Eye (tissue), 1 donor: ENCODE measurements at places on chromosomes 7 and 10.
A peak's percentile ranks its signal among the peaks of the same experiment; 100 is the strongest.

GRCh38 chr7:3683546-3684539 lies 382.8 kb downstream of the SDK1 start:
- DNase-seq: no peak

GRCh38 chr7:50317221-50317678 lies 12.7 kb downstream of the IKZF1 start:
- no peak for DNase-seq

DNA sequence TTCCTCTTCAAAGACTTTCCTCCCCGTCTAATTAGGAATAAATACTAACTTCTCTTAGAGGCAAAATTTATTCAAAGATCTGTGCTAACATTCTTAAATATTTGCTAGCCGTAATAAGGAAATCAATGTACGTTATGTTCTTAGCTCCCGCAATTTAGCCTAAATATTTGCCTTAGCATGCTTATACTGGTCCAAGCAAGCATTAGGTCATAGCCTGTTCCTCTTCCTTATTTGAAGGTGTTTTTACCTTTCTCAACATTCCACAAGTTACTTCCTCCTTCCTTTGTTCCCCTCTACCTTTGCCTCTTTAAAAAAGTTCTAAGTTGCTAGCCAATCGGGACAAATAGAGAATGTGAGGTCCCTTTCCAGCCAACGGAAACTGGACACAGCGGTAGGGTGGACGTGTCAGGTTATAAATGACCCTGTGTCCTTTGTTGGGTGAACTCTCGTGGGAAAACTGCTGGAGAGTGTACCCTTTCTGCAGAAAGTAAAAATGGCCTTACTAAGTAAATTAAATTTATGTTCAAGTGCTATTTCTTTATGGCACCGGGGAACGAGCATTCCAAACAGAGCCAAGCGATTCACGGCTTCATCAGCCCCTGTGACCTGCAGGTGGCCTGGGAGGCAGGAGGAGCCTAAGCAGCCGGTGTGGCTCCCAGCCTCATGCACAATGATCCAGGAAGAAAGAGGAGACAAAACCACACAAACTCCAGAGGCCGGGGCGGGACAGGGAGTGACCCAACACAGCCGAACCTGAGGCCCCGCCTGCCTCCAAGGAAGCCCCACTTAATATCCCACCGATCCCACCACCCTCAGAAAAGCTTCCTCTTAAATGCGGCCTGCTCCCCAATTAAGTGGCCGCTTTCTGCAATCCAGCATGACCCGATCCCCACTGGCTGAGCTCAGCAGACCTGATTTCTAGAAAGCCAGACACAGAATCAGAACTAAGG lies 67.0 kb downstream of the ZRANB1 start:
- no peak for DNase-seq

- DNase-seq: no peak
These were observed 31.2 kb downstream of the TRRAP start for GRCh38 chr7:98909487-98909886.

- no peak for DNase-seq
These were observed 102.4 kb downstream of the EXOC4 start for GRCh38 chr7:133355325-133355708.

- no peak for DNase-seq
These were observed 161.5 kb upstream of the TBX20 start for GRCh38 chr7:35415411-35415822.

- DNase-seq: peak; percentile 73
These were observed 52.9 kb downstream of the NRAP start for GRCh38 chr10:113610631-113611601.

DNA sequence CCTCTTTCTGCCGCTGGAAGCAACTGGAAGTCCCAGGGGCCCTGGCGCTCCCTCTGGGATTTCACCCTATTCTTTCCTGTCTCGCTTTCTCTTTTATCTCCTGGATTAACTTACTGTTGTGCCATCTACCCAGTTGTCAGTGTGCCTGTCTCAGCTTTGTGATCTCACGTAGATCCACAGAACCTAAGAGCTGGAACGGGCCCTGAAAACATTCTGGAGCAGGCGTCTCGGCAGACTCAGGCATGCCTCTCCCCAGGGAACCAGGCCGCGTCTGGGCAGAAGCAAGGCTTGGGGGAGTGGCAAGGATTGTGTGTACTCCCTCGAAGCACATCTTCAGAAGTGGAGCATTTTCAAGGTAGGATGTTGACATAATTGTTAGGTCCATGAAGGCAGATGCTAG lies 87.2 kb downstream of the KCNMA1 start:
- DNase-seq: no peak

DNA sequence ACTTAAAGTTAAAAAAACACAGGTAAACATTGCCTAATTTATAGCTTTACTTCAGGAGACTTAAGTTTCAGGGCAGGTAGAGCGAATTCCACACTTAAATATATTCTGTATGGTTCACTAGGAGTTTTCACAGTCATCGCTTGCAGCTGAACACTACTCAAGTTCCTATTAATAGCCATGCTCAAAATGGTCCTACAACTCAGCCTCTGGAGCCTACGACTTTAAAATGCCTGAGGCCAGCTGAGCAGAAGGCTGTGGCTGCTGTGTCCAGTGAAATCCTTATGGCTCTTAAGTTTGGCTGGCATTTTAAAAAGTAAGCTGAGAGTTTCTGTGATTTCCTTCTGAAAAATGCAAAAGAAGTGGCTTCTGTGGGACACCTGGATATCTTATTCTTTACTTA lies 105.4 kb upstream of the GLI3 start:
- DNase-seq: no peak

GRCh38 chr7:142602756-142603155 lies 146.5 kb upstream of the PRSS1 start:
- no peak for DNase-seq

DNA sequence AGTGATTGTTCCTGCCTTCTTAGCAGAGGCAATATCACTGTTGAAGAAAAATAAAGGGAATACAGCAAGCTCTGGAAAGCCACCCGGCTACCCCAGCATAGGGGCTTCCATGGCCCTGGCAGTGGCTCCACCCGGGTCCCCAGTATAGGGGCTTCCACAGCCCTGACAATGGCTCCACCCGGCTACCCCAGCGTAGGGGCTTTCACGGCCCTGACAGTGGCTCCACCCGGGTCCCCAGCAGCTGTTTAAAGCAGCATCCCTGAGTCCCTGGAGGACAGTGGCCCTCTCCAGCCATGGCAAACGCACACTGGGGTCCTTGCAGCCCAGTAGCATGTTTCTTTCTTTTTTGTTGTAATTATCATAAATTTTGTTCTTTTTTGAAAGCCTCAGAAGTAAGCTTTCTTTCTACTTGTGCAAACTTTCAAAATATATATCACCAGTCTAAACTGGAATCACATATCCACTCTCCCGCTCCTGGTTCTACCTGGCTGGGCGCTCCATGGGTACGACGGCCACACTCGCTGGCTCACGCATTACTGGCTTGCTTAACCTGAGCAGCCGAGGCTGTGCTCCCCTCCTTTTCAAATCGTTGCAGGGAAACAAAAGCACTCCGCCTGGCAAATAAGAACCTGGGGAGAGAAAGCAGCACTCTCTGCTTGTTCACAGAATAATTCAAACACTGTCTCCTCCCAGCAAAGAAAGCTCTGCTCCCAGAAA lies 62.1 kb downstream of the TCERG1L start:
- DNase-seq: no peak

DNA sequence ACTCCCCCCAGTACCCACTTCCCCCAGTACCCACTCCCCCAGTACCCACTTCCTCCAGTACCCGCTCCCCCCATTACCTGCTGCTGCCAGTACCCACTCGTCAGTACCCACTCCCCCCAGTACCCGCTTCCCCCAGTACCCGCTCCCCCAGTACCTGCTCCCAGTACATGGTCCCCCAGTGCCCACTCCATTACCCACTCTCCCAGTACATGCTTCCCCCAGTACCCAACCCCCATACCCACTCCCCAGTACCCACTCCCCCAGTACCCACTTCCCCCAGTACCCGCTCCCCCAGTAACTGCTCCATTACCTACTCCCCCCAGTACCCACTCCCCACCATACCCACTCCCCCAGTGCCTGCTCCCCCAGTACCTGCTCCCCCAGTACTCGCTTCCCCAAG lies 550.6 kb downstream of the DNAJB6 start:
- DNase-seq: no peak

GRCh38 chr7:117227091-117227490 lies 95.8 kb downstream of the WNT2 start:
- no peak for DNase-seq

- no peak for DNase-seq
These were observed 13.9 kb downstream of the CUBN start for GRCh38 chr10:17115683-17116082.

DNA sequence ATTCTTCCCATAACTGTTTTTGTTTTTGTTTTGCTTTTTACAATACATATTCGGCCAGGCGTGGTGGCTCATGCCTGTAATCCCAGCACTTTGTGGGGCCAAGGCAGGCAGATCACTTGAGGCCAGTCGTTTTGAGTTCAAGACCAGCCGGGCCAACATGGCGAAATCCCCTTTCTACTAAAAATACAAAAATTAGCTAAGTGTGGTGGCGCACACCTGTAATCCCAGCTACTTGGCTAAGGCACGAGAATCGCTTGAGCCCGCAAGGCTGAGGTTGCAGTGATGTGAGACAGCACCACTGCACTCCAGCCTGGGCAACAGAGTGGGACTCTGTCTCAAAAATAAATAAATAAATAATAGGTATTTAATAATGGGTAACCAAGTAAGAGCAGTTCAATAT lies 2.3 kb downstream of the TM9SF3 start:
- DNase-seq: no peak

GRCh38 chr10:71360735-71361134 lies 36.0 kb upstream of the CDH23 start:
- no peak for DNase-seq

DNA sequence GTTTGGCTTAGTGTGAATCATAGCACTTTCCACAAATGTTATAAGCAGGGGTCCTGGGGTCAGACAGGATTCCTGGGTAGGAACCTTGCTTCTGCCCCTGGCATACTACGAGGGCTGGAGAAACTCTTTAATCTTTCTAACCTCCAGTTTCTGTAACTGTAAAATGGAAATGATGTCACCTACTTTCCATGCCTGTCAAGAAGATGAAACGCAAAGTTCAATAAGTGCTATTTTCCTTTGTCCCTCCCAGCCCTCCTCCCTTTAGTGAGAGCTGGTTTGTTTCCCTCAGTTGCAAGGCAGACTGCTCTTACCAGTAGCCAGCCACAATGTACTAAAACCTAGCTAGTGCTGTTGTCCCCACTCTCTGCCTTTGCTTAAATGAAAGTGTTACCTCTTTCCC lies 117.1 kb upstream of the HPS1 start:
- no peak for DNase-seq

DNA sequence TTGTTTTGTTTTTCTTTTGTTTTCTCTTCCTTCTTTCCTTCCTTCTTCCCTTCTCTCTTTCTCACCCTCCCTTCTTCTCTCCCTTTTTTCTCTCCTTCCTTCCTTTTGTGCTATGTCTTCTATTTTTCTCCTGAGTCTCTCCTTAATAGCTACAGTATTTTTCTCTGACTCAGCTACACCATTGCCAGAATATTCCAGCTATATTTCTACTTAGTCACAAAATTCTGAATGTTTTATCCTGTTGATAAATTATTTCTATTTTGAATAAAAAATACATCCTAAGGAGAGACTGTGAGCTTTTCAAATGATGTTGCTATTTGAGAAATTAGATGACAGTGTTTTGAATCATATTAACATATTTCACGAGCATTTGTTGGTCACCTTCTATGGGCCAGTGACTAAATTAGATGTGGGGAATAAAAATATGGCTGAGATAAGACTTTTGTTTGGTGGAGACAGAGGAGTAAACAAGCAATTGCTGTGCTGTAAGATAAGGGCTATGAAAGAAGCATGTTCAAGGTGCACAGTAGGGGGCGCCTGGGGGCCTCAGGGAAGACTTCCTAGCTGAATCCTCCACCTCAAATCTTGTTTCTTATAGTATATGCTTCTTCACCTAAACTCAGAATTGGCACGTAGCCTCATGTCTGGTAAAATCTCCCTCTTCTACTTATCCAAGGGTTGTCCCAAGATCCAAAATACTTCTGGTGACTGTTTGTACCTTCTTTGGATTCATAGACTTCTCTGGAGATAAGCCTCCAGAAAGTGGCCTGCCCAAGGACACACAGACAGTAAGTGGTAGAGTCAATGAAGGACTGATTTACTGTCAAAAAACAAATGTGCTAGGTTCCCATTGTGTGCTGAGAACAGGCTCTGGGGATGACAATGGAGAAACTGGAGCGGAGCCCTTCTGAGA lies 115.5 kb upstream of the CREB5 start:
- DNase-seq: no peak

GRCh38 chr7:149846436-149847046 lies 8.4 kb downstream of the ZNF862 start:
- no peak for DNase-seq

DNA sequence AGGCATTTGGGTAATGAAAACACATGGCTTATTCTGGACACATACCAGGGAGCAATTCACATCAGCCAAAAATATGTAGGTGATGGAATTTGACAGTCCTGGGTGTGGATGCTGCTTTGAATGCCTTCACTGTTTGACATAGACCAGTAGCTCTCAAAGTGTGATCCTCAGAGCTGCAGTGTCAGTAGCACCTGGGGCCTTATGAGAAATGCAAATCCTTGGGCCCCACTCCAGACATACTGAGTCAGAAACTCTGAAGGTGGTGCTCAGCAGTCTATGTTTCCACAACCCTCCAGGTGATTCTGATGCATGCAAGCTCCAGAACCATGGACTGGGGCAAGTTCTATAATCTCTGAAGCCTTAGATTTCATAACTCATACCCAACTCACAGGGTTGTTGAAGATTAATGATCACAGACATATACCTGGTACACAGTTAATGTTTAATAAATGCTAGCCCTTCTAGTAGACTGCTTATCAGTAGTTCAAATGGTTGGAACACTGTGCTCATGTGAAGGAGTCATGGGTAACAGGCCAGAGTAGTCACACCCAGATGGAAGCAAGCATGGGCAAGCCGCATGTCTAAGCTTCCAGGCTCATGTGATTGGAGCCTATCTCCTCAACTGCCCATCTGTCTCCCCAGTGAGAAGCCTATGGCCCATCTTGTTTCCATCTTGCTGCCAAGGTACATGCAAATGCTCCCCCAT lies 715.7 kb downstream of the GRID1 start:
- DNase-seq: no peak

- no peak for DNase-seq
These were observed 11.1 kb downstream of the PRLHR start for GRCh38 chr10:118584181-118584954.

DNA sequence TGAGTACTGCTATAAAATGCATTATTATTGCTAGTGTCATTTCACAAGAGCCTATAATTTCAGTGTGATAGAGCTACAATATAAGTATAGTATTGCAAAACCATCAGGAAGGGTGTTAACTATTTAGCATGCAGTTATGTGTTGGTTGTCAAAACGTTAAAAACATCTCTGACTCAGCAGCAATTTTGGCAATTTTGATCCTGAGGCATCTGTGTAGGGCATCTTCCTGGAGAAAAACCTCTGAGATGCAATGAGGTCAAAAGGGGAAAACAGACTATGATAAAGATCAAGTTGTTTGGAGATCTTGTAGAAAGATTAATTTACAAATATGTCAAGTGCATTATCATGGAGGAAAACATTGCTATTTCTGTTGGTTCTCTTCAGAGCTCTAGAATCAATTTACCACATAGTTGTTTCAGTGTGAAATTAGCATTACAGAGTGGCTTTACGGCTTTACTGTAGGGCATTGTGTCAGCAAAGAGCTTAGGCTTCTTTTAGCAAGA lies 5.3 kb downstream of the CFTR start:
- peak; percentile 10 for DNase-seq

- no peak for DNase-seq
These were observed 43.7 kb downstream of the KCNMA1 start for GRCh38 chr10:77593771-77594470.
